ENCODE measurements at places on chromosomes 16 and 17.

DNA sequence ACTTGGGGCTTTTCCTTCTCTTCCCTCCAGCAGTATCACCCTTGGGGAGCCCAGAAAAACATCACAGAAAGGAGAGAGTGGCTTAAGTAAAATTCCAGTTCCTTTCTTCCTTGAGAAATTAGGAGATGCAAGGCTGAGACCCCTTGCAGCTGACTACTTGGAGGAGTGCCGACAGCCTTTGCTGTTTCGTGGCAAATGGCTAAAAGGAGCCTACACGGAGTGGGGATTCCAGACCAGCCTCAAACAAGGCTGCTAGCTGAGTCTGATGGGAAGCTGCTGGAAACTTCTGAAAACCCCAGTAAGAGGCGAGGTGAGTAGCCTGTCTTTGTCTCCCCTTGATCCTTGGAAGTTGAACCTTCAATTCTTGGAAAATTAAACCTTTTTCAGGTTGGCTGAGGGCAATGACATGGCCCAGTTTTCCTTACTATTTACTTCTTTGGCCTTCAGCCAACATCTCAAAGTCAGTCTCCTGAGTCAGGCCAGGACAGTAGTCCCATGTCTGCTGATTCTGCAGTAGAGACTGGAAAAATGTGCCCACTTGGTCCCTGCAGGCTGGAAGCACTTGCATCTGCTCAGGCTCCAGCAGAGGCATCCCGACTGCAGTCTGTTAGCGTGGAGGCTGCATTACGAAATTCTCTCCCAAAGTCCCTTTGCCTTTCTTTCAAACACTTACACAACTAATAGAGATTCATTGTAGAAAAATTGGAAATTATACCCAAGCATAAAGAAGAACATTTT lies 23.4 kb downstream of the SMIM36 start:
- no peak for DNase-seq

DNA sequence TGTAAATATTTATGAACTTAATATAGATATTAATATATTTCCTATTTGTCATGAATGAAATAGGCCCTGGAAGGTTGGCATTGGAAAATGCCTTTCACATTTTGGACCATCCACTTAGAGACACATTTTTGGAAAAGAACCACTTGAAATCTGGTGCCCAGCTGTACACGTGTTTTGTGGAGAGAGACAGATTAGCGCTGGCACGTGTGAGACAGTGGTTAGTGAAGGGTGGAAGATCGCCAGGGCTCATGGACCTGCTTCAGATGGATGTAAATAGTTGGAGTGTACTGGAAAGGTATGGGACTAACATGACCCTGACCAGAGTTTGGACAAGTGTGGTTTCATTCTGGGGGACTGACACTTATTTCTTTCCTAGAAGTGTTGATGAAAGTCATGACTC lies 222.9 kb downstream of the PRKCA start:
- DNase-seq: no peak

GRCh38 chr16:88742896-88743605 lies 36.7 kb downstream of the CTU2 start:
- no peak for DNase-seq

- DNase-seq: no peak
Measured at GRCh38 chr17:32927724-32928585, at the start of gene TMEM98. Gene TMEM98, plus strand, starts transcription at chr17:32928153. Its CDS starts 3,376 bp downstream, at chr17:32931529.

GRCh38 chr16:77748421-77749005 lies 26.2 kb downstream of the NUDT7 start:
- no peak for DNase-seq

- DNase-seq: no peak
Measured at GRCh38 chr16:50881956-50882355, 140.1 kb downstream of the CYLD start.

GRCh38 chr17:66547151-66547865 lies 244.9 kb downstream of the PRKCA start:
- peak; percentile 22 for DNase-seq

DNA sequence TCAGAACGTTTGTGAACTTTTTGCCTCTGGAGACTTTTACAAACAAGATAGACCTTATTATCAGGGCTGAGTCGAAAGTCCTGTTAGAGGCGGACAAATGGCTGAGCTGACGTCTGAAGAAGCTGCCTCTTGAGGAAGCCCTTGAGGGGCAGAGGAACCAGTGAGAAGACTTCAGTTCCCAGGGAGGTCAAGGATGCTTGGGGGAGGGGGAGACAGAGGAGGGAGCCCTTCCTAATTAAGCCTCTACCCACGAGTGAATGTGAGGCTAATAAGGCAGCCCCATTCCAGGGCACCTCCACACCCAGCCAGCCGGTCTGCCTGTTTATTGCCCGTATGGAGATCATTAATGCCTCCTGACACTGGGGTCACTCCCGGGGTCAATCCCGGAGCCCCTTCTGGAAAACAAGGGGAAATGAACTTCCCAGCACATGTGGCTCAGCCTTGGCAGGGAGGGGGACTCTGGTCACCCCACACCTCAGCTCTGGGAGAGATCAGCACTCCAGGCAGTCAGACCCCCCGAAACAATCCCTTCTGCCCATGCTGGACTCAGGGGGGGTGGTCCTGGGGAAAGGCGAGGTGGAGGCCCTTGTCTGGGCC lies 9.2 kb upstream of the TBX4 start:
- no peak for DNase-seq

GRCh38 chr16:8905168-8905762 lies 23.1 kb downstream of the LITAFD start:
- DNase-seq: no peak

DNA sequence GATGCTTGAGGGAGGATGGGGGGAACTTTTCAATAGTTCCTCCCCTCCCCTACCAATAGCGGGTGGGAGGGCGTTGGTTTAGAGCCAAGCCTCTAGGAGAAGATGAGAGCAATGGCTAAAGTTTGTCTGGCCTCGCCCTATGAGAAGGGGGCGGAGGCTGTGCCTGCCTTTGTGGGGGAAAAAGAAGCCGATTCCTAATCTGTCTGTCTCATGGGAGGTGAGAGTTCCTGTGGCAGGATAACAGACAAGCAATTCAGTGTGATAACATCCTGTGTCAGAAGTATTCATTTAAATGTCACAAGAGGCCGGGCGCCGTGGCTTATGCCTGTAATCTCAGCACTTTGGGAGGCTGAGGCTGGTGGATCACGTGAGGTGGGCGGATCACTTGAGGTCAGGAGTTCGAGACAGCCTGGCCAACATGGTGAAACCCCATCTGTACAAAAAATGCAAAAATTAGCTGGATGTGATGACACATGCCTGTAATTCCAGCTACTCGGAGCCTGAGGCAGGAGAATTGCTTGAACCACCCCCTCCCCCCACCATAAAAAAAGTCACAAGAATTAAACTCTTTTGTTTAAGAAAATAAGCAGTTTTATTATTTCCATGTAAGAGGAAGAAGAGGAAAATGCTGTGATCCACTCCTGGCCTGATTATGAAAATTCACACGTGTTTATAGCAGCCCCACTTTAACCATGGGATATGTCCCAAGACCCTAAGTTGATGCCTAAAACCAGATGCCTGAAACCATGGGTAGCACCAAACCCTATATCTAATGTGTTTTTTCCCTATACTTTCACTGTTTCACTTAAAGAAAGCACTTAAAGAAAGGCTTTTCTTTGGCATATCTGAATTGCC lies 1.7 kb downstream of the SLFN5 start:
- peak; percentile 92 for DNase-seq

DNA sequence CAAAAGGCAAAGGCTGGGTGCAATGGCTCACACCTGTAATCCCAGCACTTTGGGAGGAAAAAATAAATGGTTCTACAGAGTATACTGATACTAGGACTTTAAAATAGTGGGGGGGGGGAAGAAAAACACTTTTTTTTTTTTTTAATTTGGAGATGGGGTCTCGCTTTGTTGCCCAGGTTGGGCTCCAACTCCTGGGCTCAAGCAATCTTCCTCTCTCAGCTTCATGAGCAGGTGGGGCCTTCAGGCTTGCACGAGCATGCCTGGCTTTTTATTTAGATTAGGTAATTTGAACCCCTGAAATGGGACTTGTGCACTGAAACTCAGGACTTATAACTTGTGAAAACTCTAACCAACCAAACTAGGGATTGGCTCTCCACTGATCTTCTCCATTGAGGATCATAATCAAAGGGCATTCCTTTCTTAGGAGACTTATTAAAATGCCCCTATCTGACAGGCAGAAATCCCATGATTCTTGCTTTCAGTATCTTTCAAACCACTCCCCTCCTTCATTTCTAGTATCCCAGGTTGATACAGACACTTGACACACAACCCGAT lies 16.9 kb downstream of the GRB2 start:
- DNase-seq: no peak

DNA sequence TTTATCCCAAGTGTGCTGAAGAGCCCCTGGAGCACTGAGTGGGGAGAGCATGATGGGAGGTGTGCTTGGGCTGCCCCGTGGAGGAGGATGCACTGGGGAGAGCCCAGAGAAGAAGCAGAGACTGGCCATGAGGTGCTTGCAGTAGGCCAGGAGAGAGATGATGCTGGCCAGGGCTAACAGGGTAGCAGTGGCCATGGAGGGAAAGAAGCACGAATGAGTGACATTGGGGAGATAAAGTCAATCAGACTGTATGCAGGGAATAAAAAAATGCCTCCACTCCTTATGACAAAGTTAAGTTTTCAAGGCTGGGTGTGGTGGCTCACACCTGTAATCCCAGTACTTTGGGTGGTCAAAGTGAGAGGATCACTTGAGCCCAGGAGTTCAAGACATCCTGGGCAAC lies 5.4 kb upstream of the TMEM220 start:
- no peak for DNase-seq

GRCh38 chr16:17420816-17421215 lies 49.9 kb downstream of the XYLT1 start:
- no peak for DNase-seq

- DNase-seq: no peak
Measured at GRCh38 chr17:50604513-50604912, 30.2 kb upstream of the ABCC3 start.
